ENCODE measurements at places on chromosomes 4 and X.
A peak's percentile ranks its signal among the peaks of the same experiment; 100 is the strongest.

- no peak for DNase-seq
Measured at GRCh38 chrX:123311486-123311885, 127.4 kb downstream of the GRIA3 start.

DNA sequence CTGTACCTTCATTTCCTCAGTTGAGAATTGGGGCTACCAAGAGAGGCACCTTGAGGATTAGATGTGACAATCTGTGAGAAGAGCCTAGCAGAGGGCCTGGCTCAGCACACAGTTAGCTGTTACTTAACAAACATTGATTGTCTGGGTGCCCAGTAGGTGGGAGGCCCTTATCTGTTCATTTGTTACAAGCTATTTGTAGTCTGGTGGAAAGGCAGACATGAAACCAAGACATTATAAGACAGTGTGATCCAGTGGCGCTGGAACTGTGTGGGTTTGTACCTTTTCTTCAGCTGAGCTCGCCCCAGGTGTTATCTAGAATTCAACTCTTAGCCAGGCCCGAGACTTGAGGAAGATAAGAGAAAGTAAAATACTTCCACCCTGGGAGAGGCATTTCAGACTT, 16.9 kb downstream of the AKAP4 start:
- DNase-seq = no peak

DNA sequence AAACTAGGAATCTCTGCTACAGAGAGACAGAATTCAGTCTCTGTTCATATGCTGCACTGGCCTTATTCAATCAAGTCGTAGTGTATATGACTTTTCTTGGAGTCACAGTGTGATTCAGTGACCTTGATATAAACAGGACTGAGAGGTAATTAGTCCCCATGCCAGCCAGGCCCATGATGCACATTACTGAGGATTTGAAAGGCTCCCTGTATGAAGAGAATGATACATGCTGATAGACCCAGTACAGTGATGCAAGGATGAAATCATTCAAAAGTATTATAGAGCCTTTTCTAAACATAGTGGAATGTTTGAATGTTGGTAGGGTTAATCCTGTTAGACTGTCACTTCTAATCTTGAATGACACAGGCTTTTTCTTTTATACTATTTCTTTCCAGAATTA, 34.1 kb downstream of the ANXA3 start:
- peak; percentile 61 for DNase-seq

DNA sequence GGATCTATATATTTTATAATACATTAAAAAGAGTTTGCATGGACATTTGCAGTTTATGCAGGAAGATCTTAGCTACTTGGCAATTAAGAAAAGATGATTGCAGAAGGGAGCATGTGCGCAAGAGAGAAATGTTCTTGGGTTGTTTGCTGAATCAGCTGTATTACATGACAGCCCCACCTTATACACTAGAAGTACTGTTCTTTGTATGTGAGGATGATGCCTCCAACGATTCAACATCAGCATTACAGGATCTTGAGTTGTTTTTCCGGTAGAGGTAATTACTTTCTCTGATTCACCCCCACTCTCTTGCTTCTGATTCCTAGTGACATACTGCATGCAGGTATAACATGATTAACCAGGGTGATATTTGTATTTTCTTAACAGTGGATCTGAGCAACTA, 140.8 kb downstream of the PCDH7 start:
- DNase-seq = no peak

DNA sequence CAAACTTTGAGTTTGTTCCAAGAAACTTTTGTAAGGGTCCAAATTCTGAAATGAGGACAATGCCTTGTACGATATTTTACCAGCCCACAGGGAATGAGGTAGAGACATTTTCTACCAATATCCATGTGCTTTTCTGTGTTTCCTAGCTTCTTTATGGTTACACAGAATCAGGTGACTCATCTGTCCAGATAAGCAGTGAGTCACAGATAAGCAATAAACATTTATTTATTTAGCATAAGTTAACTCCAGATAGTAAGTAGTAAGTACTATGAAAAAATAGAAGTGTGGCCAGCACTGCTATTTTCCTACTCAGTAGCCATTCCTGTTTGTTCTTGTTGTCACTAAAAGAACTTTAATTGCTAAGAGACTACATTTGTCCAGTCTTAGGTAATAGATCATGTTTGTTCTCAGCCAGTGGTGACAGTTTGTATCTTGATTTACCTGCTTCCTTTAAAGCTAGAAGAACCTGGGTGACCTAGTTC, 7.4 kb downstream of the AFF1 start:
- peak; percentile 76 for DNase-seq

- no peak for DNase-seq
Measured at GRCh38 chr4:98343626-98344025, 82.4 kb downstream of the RAP1GDS1 start.

DNA sequence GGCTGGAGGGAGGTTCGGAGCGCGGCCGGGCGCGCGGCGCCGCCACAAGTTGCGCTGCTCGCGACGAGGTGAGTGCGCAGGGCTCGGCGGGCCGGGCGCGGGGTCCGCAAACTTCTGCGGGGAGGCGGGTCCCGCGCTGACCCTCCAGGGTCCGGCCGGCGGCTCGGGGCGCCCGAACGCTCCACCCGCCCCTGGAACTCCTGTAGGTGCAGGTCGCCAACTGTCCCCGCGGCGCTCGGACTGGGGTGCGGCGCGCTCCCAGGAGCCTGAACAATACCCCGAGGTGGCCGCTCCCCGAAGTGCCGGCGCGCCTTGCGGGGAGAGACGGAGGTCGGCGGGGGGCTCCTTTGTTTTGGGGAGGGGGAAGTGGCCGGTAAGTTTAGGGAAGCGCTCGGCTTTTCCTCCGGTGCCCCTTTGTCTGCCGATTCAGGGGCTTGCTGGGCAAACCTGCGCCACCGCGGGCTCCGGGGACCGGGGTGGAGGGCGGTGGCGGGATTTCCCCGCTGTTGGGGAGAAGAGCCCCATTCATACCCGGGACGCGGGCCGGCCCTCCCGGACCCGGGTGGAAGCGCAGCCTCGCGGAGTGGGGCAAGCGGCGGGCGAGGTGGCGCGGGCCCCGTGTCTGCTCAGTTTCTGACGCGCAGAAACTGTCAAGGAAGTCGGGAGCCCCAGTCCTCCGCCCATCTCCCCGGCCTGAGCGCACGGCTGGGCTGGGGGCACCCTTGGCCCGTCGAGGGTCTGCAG, 694 bp downstream of the TBL1X start:
- no peak for DNase-seq

- DNase-seq = peak; percentile 34
Measured at GRCh38 chrX:20378233-20378920, 111.7 kb upstream of the RPS6KA3 start.

GRCh38 chr4:87901422-87901992, 68.7 kb downstream of the MEPE start:
- no peak for DNase-seq

- no peak for DNase-seq
Measured at GRCh38 chr4:140904904-140905303, 148.7 kb upstream of the TBC1D9 start.

DNA sequence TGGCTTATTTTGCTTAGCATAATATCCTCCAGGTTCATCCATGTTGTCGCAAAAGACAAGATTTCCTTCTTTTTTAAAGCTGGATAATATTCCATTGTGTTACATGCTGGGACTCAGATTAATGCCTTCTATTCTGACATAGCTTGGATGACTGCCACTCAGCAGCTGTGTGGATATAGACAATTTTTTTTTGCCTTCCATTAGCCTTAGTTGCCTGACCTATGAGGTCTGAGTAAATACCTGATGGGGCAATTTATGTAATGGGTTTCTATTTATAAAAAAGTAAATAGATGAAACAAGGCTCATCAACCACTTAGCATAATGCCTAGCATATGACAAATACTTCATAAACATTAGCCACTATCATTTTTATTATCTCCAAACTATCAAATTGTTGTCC, 515.4 kb downstream of the ZNF674 start:
- no peak for DNase-seq

- DNase-seq = no peak
Measured at GRCh38 chr4:161919442-161920220, 244.2 kb downstream of the FSTL5 start.

DNA sequence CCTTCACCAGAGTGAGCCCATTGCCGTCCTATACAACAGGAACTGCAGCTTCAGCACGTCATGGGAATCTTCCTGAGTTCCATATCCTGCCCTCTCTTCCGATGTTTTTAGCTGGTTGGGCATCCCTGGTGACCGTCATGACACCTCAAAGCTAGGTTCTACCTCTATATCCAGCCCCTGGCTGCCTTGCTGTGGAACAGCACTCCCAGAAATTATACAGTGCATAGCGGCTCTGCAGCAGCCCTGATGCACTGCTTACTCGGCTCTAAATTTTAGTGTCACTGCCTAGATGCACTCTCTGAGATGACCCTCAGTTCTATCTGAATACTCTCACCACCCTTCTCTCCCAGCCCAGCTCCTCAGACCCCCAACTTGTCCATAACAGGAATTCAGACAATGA, 44.3 kb downstream of the ARHGEF38 start:
- DNase-seq = no peak

DNA sequence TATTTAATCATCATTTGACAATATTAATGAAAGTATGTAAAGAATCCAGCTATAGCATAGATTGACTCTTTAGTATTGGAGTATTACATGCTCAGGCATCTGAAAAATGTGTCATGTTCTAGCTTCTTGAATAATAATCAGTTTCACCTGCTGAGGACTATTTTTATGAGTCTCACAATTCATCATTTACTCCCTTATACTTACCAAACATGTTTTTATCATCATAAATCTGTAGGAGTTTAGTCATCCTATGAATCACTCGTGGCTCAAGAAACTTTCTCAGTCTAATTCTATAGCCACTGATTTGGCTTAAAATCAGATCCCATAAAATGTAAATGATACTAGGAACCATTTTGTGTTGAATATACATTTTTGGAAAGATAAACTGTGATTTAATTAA, 1616.1 kb downstream of the C4orf33 start:
- peak; percentile 21 for DNase-seq

DNA sequence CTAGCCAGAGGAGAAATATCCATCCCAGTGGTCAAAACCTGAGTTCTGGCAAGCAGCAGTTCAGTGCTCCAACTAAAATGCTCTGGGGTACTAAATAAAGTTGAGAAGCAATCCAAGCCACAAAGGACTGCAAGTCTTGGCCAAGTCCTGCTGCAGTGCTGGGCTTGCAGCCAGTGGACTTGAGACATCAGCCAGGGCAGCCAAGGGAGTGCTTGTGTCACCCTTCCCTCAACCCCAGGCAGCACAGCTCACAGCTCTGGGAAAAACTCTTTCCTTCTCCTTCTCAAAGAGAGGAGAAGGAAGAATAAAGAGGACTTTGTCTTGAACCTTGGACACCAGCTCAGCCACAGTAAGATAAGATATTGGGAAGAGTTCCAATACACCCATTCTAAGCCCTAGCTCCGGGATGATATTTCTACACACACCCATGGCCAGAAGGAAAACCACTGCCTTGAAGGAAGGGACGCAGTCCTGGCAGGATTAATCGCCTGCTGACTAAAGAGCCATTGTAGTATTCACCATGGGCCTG, 99.8 kb downstream of the PTCHD1 start:
- peak; percentile 58 for DNase-seq

- DNase-seq = peak; percentile 51
Measured at GRCh38 chr4:119040261-119040660, 95.4 kb upstream of the MYOZ2 start.

GRCh38 chr4:88043586-88044340, 36.3 kb downstream of the PKD2 start:
- no peak for DNase-seq

GRCh38 chrX:10420134-10420533, 200.3 kb downstream of the MID1 start:
- DNase-seq = no peak

- DNase-seq = peak; percentile 71
Measured at GRCh38 chrX:140918398-140919038, 83.9 kb upstream of the SPANXB1 start.

DNA sequence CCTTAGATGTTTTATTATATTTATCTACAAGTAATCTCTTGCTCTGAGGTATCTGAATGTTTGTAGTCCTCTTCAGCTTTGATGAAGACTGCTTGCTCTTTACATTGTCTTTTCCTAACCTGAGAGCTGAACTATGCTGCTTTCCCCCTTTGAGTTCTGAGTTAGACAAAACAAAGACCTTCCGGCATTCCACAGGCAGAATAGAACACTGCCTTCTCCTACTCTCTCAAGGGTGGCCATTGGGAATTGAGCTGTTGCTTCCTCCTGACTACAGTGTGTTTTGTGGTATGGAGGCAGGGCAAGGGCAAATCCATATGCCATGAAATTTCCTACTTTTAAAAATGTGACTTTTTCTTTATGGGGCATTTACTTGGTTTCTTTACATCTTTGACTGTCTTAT, 841.0 kb downstream of the FAM133A start:
- DNase-seq = no peak

- DNase-seq = no peak
Measured at GRCh38 chrX:8721536-8721935, 10.4 kb downstream of the ANOS1 start.

DNA sequence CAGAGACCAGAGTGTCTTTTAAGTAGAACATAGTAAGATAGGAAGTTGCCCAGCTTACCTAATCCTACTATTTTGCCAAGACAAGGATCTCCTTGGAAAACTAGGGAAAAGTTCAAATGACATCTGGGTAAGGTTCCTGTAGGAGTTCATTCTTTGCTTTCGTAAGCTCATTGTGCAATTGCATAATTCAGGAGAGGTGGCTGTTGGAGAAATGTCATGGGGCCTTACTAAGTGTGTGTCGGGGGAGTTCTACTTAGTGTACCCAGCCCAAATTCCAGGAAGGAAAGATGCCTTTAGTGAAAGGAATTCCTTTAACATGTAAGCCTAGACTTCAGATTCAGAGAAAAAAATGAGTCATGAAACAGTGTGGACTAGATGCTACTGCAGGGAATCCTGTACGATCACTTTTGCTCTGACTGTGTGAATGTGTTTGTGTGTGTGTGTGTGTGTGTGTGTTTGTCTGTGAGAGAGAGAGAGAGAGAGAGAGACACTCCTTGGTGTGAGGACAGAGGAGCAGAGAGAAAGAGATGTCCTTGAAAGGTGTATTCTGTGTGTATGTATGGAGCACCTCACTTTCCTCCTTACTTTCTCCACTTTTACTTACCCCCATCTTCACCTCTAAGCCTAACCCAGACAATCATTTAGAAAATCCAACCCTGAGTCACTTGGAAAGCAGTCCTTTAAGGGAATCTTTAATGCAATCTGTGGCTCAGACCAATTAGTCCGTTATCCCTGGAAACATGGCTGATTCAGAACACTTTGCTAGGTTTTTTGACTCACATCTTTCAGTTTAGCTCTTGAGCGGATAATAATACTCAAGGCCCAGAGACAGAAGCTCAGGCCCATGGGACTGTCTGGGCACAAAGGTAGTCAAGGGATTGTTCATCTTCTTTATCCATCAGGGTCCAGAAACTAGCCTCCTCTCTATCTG, 114.5 kb upstream of the ACSL4 start:
- DNase-seq = peak; percentile 66
